Stimulated activated CD8-positive, alpha-beta memory T cell treated with anti-CD3 and anti-CD28 coated beads, Interleukin-4, amount 100 ng/mL, for 48 hours (primary cell): ENCODE measurements at places on chromosomes 11 and 22.

DNA sequence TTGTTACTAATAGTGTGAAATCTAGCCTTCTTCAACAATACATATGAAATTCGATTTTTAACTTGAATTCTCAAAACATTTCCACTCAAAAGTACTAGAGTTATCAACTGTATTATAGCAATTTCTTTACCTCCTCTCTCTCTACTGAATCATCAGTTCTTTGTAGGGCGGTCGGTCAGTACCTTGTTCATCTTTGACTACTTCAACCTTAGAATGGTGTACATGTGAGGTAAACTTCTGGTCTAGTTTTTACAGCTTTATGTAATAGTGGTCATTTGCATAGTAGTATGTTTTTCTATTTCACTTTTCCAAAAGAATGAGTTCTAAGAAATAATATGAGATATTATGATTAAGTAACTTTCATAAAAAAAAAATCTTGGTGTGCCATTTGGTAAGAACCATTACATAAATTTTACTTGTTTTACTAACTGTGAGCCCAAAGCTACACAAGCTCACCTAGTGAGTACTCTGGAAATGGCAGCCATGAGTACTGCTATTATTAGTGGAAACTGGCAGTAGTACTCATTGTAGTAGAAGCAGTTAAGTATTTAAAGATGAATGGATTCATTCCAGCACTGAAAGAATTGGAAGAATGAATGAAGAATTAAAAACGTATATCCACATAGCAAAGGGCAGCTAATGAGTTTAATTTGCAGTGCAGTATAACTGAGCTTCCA lies 30.1 kb downstream of the SESN3 start:
- DNase-seq: no peak

GRCh38 chr11:72634472-72635095 lies 39.6 kb downstream of the PDE2A start:
- DNase-seq: no peak

- peak; percentile 67 for DNase-seq
Measured at GRCh38 chr11:47179655-47179991, 2.9 kb upstream of the ARFGAP2 start.

GRCh38 chr11:65917077-65917433 lies 1.8 kb downstream of the C11orf68 start:
- DNase-seq: no peak

DNA sequence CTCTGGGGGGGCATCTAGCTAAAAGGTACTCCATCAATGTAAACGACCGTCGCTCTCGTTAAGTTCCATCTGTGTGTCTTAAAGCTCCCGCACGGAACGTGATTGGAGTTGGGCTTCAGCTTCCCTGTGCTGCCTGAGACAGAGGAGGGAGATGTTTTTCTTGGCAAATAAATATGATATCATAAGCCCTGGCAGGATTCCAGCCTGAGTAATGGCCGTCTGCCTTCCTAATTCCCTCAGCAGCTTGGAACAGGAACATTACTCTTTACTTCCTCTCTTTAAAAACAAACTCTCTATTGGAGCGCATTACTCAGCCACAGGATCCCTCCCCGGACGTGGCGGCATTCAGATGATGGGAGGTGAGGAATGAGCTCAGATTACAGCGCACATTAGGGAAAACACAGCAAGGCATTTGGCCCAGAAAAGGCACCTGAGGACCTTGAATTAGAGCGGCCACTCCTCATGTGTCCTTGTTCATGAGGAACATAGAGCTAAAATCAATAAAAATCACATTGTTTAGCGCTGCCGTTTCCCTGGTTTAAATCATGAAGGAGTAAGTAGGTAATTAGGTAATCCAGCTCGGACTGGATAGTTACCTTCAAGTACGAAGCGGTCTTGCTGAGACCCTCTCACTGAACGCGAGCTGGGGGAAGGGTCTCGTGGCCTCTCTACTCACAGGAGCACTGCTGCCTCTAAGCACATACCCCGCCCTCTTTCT lies 230.4 kb downstream of the ST3GAL4 start:
- DNase-seq: no peak

DNA sequence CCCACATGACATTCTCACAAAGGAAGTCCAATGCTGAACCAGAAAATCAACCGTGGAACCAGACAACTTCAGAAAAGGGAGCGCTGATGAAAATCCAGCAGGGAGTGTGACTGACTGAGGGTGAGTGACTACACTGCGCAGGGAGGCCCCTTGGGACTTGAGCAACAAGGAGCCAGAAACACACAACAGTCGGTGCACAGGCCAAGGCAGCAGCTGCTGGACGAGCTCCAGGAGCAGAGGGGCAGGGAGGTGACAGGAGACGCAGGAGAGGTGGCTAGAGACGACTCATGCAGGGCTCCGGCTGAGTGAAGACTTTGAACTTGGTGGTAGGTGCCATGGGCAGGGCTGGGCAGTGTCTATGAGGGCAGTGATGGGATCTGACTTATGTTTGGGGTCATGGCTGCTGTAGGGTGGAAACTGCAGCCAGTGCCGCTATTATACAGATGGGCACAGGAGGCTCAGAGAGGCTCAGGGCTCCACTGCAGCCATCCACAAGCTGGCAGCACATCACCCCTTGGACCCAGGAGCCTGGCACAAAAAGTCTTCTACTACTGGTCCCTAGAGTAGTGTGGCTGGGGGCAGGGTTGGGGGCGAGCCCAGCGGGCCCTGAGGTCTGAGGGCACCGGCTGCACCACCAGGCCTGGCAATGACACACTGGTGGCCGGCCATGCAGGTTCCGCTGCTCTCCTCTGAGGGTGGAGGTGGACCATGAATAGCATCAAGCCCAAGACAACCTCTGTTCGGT lies 10.3 kb upstream of the FADD start:
- DNase-seq: no peak

GRCh38 chr11:82775736-82776346 lies 42.2 kb upstream of the FAM181B start:
- DNase-seq: peak; percentile 49

DNA sequence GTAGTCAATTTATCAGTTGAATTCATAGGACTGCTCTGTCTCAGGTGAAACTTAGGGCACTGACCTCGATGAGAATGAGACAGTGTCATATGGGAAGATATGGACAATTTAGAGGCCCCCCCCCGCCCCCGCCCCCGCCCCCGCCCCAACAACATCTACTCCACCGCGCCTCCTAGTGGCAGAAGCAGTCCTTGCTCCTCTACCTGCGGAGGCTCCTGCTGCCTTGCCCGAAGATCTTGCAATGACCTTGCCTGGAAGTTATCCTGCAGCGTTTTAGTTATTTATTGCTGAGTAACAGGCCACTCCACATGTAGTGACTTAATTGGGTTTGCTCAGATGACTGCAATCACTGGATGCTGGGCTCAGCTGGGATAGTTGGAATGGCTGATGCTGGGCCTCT lies 15.2 kb downstream of the SERPINH1 start:
- DNase-seq: peak; percentile 80

DNA sequence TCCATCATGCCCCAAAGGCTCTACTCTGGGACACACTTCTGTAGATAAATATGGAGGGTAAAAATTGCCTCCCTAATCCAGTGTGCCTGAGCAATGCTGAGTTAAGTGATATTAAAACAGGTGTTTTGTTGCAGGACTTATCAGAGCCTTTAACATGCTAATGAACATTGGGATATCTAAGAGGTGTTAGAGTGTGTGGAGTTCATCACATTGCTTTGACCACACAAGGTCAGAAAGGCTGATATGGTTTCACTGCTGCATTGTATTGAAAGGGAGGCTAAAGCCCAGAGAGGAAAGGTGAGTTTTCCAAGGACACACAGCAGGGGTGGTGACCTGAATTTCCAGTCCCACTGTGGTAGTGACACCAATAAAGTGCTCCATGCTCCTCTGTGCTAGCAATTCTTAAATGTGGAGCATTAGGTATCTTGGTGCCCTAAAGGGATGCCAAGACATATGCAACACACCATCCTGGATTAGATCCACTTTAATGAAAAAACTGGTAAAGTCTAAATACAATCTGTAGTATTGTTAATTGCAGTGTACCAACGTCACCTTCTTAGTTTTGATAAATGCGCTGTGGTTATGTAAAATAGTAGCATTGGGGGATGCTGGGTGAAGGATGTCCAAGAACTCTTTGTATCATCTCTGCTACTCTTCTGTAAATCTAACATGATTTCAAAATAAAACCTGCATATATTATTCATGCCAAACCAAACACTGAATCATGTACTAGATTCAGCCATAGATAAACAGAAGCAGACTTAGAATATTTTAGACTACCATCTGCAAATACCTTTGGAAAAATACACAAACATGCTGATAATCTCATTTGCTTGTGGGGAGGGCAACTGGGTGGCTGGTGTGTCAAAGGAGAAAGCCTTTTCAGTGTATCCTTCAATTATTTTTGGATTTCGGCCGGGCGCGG lies 45.8 kb downstream of the MIAT start:
- DNase-seq: no peak
